ENCODE measurements at places on chromosomes 11 and 22. TPM values are rescaled to one million over a fixed set of nuclear protein-coding genes. Genes with fewer than 3 reads are reported as not detected.

The CCDC188 gene
- not detected for total RNA-seq

The TTC36 gene
- total RNA-seq: not detected

The MS4A3 gene
- not detected for total RNA-seq

The MCHR1 gene
- total RNA-seq: not detected

The NRGN gene
- total RNA-seq: 10.5 TPM

The YIF1A gene
- total RNA-seq: 88.2 TPM

The RPLP2 gene
- 2,940 TPM for total RNA-seq

The PRMT3 gene
- 23.1 TPM for total RNA-seq

The NXPE2 gene
- total RNA-seq: not detected

The SUN2 gene
- 26.9 TPM for total RNA-seq

The OR2AG1 gene
- not detected for total RNA-seq

The NCAM1 gene
- not detected for total RNA-seq

The UPK2 gene
- total RNA-seq: 0.71 TPM

The E2F8 gene
- 6.1 TPM for total RNA-seq

The NNMT gene
- 222 TPM for total RNA-seq

The TTC12 gene
- total RNA-seq: 6.2 TPM

The CELSR1 gene
- total RNA-seq: 27.8 TPM

The NRXN2 gene
- 0.08 TPM for total RNA-seq

The OR51I1 gene
- total RNA-seq: not detected

The SPTBN2 gene
- 11.2 TPM for total RNA-seq

The FGF19 gene
- total RNA-seq: not detected

The VSIG10L2 gene
- total RNA-seq: not detected

The PTGDR2 gene
- 0.05 TPM for total RNA-seq

The BRSK2 gene
- 5.6 TPM for total RNA-seq

The CRYBB1 gene
- not detected for total RNA-seq

The DRICH1 gene
- total RNA-seq: not detected

The OR51B4 gene
- not detected for total RNA-seq

The CECR2 gene
- total RNA-seq: 0.08 TPM

The MB gene
- total RNA-seq: 7.1 TPM

The SYTL2 gene
- 13.1 TPM for total RNA-seq

The PGA5 gene
- total RNA-seq: not detected

The OR52N4 gene
- total RNA-seq: not detected

The SPA17 gene
- 16.4 TPM for total RNA-seq

The SMPD1 gene
- 12.2 TPM for total RNA-seq

The CENATAC gene
- total RNA-seq: 12.2 TPM

All from A549 treated with RU486 at 1 μM for 4 hours (cell line).